ENCODE measurements at places on chromosomes 16 and 17.

DNA sequence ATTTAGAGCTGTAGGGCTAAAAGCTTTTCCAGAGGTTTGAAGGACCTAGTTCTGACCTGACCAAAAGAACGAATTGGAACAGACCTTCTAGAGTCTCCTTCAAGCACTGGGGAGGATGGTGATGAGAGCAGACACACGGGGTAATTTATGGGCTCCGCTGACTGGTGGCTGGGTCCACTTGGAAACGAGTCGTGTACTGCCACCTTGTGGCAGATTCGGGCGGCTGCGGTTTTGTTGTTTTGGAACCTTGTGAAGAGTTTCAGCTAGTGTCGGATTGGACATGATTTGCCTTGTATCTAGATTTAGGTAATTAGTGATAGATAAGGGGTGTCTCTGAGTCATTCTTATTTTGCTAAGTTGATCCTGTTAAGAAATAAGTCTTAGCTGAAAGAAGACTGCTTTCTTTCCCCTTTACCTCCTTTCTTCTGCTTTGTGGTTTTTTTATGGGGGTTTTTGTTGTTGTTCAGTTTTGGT, 98.9 kb downstream of the AATF start:
- DNase-seq = peak; percentile 91

DNA sequence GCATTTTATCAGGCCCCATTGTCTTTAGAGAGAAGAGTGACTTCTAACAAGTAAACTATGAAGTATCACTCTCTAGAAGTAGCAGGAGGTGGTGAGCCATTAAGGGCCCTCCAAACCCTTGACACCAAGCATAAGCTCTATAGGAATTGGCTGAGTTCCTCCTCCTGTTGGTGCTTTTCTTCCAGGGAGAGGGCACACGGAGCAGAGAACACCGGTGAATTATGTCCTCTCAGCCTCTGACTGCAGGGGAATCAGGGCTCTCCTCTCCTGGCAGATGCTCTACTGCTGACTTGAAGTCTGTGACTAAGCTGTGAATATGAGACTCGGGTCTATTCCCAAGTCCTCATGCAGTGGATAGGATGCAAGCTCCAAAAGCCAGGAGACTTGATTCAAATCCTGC, 32.3 kb downstream of the CHD9 start:
- DNase-seq = no peak

- DNase-seq = no peak
Observed at GRCh38 chr17:74737299-74738050, 419 bp downstream of the RAB37 start.

- no peak for DNase-seq
Observed at GRCh38 chr17:14197057-14197456, 39.6 kb downstream of the CDRT15 start.

DNA sequence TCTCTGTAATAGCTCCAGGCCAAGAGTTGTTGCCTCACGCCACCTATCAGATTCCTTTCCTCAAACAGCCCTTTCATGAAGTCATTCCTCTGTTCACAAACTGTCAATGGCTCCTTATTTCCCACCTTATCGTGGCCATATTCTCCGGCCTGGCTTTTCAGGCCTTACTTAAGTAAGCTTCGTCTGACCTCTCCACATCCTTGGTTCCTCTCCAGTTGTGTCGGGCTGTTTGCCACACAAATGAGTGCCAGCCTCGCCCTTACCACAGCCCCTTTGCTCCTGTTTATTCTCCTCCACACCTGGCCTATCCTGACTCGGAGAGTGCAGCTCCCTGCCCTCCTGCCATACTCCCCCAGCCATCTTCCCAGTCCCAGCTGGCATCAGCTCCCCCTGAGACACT, 2.0 kb downstream of the TP53I13 start:
- DNase-seq = no peak

DNA sequence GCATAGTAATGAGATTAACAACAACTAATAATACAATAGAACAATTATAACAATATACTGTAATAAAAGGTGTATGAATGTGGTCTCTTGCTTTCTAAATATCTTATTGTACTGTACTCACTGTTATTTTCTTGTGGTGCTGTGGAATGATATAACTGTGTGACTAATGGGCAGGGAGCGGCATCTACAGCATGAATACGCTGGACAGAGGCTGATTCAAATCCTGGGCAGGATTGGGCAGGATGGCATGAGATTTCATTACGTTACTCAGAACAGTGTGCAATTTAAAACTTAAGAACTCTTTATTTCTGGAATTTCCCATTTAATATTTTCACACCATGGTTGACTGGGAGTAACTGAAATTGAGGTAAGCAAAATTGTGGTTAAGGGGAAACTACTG, 1239.8 kb upstream of the GOT2 start:
- DNase-seq = no peak

DNA sequence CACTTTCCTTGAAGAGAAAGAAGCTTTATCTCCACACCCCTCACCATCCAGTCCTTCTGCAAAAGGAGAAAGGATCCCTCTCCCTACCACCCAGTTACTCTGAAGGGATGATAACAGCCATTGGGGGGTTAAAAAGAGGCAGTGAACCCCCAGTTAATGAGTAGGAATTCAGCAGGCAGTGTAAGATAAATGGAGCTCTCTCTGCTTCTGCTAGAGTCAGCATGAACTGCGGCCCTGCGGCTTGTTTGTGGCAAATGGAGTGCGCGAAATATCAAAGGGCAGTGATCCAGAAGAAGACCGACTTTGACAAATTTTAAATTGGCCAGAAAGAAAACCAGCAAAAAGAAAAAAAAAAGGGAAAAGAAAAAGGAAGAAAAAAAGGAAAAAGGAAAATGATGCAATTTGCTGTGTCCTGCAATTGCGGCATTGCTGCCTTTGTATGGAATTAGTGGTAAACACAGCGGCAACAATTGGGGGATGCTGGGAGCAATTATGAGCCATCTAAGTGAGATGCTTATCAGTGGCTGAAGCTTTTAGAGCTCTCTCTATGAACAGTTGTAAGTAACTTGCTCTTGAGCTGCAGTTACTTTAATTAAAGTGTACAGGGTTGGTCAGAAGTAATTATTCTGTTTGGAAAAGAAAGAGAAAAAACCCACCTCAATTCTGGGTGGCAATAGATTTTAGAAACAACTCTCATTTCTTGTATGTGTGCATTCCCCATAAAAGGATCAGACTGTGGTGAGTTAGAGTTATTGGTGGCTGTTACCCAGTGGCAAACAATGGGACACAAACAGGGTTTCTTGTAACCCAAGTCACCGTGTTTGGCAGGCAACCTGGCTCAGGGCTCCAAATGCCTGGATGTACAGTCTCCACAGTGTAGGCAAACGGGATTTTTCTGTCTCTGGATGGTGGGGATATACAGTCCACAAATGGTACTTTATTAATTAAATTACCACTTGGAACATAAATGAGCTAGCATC, 161.3 kb downstream of the AATF start:
- no peak for DNase-seq

Measured in NCI-H510A treated with DMSO at 0.1 percent for 48 hours (cell line).